Fibroblast of the aortic adventitia (primary cell): ENCODE measurements at places on chromosomes 12 and 14. TPM values are rescaled to one million over a fixed set of nuclear protein-coding genes. Genes with fewer than 3 reads are reported as not detected.

Gene CD27
- total RNA-seq: 0.18 TPM in 1 of 2 replicates, not detected in the other

GRCh38 chr12:119288576-119288975 is 46.0 kb upstream of the CCDC60 start:
- DNase-seq: no peak

GRCh38 chr12:11941606-11942337 is 129.0 kb upstream of the BCL2L14 start:
- DNase-seq: peak; percentile 93

DNA sequence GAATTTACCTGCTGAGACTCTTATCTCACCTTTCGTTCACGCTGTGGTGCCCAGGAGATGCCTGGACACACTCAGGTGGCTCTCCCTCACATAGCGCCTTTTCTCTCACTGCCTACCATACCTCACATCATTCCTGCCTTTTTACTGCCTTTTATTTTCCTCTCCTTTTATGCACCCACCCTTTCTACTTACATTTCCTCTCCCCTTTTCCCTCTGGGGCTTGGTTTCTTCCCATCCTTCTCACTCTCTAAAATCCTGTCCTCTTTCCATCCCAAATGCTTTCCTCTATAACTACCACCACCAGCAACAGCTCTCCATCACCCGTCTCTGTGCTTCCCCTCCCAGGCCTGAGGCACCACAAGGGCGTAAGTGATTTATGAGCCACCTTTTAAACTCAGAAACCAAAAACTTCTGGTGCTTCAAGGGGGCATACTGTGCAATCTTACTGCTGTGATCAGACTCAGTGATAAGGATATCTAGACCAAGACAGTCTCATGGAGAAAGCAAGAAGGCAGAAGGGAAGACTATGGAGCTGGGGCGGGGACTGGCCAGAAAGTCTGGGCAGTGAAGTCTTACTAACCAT is 32.7 kb upstream of the SMUG1 start:
- DNase-seq: no peak

DNA sequence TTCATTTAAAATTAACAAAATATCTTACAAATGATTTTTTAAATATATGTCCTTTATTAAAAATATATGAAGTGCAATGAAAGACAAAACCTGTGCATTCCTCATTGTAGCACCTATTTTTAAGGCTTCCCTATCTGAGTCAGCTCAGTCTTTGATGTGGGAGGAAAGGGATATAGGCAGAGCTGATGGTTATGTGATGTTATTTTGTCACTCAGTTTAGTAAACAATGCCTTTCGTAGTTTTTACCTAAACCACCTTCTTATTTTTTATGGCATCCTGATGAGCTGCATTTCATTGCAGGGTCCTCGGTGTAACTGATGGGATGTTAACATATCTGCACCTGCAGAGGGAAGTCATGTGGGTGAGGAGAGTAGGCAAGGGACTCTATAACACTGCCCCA is 58.9 kb upstream of the FRMD6 start:
- DNase-seq: no peak

GRCh38 chr14:80055667-80056496 is 155.4 kb downstream of the DIO2 start:
- peak; percentile 79 for DNase-seq

GRCh38 chr12:116471544-116471943 is 87.6 kb upstream of the MAP1LC3B2 start:
- no peak for DNase-seq

Gene TAS2R42
- not detected in 2 replicates for total RNA-seq

- no peak for DNase-seq
Observed at GRCh38 chr14:57383125-57383745, 7.2 kb upstream of the NAA30 start.

Gene WSCD2
- not detected in 2 replicates for total RNA-seq

DNA sequence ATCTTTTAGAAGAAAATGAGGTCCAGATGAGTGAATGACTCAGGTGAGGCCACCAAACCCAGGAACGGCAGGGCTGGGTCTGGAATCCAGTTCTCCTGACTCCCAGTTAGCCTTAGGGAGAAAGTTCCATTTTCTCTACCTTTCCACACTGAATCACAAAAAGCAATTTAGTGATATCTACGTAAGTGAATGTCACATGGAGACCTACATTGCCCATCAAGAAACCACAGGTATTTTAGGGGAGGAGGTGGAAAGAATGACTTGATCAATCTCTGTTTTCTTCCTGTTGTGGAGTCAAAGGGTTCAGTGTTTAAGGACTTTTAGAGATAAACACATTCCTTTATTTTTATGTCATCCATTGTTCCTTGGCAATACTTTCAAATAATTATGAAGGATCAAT is 106.9 kb upstream of the PTPRB start:
- DNase-seq: peak; percentile 15

DNA sequence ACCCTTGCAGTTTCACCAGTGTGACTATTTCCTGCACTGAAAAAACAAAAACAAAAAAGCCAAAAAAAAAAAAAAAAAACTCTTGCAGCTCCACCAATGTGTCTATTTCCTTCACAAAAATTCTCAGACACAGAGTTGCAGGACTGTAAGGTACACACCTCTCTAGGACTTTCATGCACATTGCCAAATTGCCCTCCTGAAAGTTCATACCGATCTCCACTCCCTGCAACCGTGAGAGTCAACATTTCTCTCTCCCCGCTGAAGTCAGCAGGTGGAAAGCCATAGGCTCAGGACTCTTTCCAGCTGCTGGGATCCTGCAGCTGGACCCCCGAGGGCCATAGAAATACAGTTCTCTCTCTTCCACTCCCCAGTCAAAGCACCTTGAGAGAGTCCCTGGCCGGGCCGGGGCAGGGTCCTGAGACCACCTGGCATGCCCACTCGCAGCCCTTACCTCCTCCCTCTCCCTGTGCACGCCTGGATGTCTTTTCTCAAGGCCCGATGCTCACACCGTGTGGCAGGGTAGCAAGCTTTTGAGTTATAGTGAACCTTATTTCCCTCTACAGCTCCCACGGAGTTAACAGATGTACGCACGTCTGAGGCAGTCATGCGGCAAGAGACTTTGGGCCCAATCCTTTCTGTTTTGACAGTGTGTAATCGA is 23.6 kb downstream of the MMAB start:
- DNase-seq: no peak

Gene LRTM2
- total RNA-seq: not detected in 2 replicates

DNA sequence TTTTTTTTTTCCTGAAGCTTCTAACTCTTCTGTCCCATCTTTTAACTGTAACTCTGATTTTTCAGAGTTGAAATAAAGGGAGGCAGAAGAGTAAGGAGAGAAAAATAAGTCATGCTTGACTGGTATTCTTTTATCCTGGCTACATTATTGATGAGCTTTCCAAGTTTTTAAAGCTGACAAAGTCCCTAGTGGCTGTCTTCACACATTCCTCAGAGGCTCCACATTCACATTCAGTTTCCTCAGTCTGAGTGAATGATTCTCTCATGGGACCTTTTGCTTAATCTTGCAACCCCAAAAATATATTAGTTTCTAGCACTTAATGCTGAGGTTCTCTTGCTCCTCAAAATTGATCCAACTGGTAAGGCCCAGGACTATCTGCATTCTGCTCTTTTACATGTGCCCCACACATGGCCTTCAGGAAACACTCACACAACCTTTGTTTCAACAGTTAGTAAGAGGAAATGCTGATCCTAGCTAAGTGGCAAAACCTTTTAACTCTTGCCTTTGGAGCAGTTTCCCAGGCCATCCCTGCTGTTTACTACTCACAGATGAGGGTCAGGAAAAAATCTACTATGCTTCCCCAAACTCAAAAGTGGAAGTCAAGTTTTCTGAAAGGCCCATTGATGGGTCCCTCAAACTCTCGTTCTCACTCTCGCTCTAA is 61.7 kb upstream of the SLC6A15 start:
- no peak for DNase-seq

DNA sequence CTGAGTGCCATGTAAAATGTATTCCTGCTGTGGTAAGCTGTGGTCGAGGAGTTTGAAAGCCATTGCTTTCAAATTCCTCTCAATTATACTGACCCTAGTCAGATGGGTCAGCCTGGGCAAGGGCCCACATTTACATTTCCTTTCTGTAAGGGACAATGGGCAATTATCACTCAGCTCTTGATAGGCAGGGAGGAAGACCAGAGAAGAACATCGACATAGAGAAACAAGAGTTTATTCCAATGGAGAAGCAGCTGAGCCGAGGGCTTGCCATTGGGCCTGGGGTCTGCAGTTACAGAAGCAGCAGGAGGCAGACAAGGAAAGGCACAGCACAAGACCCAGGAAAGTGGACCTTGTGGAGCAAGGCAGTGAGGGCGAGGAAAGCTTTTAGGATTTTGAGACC is 9.7 kb downstream of the NRIP2 start:
- no peak for DNase-seq

DNA sequence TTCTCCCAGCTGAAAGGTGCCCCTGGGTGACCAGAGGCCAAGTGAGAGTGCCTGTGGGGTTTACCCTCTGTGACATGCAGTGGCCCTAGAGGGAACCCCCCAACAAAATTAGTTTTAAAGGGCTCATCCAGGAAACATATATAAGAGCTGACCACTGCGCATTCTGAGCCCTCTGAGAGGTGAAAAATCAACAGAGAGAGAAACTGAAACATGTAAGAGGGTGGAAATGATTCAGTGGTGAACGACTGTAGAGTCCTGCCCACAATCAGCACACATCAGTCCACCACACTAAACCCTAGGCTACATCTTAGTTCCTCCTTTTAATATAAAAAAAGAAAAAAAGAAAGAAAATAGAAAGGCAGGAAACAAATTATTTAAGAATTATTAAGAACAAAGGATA is 21.0 kb upstream of the ACSM4 start:
- no peak for DNase-seq

DNA sequence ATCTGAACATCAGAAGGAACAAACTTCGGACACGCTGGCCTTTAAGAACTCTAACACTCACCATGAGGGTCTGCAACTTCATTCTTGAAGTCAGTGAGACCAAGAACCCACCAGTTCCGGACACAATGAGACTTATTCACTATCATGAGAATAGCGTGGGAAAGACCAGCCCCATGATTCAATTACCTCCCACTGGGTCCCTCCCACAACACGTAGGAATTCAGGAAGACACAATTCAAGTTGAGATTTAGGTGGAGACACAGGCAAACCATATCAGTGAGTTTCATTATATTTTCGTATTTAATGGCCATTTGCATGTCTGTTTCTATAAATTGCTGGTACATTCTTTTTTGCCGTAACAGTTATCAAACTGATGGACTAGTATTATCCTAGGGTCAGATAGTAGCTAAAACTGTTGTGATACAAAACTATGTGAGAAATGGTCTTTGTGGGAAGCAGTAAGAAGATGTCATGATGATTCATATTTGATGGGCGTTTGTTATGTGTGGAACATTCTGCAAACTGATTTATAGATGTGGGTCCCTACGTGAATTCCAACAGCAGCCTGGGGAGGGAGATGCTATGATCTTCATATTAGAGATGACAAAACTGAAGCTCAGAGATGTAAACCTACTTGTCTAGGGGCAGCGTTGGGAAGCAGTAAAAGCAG is 282.4 kb upstream of the TMEM132C start:
- DNase-seq: no peak

Gene NYNRIN
- total RNA-seq: 14.1 and 45.1 TPM in 2 replicates

DNA sequence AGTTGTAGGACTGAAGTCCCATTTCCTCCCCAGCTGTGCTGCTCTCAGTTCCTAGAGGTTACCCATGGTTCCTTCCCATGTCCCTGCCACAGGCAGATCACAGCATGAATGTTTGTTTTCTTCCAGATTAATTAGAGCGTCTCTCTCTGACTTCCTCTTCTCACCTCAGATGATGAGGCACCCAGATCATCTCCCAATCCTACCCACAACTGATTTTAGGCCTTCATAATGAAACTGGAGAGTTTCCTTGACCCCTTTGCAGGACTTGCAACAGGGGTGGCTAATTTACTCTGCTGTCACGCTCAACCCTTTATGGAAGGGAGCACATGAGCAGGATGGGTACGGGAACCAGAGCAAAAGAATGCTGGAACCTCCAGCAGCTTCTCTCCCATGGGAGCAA is 32.1 kb upstream of the TXNRD1 start:
- no peak for DNase-seq

- DNase-seq: peak; percentile 69
Observed at GRCh38 chr12:93943780-93944179, 204.6 kb upstream of the PLXNC1 start.

DNA sequence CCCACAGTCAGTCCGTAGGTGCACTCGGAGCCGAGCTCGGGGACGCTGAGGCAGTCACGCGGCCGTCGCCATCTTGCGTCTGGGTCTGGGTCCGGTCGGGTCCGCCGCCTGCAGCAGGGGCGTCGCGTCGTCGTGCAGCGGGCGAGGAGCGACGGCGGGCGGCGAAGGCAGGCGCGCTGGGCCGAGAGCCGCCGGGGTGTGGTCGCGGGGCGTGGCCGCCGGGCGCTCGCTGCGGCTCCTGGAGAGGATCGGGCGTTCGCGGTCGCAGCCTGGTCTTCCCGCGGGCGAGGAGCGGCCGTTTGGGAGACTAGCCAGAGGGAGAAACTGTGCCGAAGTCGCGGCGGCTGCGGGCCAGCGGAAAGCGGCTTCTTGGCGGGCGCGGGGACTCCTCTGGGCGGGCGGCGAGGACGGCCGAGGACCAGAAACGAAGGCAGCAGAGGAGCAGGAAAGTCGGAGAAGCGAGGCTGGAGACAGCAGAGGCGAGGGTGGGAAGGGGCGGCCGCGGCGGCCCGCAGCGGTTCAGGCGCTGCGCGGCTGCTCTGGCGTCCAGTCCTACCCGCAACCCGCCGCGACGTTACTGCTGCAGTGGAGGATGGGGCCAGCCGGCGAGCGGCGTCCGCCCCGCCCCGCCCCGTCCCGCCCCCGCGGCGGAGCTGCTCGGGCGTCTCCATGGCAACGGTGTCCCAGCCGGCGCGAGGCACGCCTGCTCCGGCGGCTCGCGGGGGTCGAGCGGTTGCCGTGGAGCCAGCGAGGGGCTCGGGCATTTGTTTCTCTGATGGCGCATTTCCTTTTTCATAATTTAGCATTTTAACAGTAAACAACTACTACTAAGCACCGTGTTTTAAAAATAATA is at the start of gene PNMA1:
Gene PNMA1, minus strand, starts transcription at position 582 of the 853 bp plus-strand sequence. CDS start 745 bp downstream, outside the sequence.
- peak; percentile 64 for DNase-seq

- no peak for DNase-seq
Observed at GRCh38 chr12:17841496-17841895, 248.5 kb downstream of the RERGL start.

Gene JAG2
- 0.63 and 3.1 TPM in 2 replicates for total RNA-seq

DNA sequence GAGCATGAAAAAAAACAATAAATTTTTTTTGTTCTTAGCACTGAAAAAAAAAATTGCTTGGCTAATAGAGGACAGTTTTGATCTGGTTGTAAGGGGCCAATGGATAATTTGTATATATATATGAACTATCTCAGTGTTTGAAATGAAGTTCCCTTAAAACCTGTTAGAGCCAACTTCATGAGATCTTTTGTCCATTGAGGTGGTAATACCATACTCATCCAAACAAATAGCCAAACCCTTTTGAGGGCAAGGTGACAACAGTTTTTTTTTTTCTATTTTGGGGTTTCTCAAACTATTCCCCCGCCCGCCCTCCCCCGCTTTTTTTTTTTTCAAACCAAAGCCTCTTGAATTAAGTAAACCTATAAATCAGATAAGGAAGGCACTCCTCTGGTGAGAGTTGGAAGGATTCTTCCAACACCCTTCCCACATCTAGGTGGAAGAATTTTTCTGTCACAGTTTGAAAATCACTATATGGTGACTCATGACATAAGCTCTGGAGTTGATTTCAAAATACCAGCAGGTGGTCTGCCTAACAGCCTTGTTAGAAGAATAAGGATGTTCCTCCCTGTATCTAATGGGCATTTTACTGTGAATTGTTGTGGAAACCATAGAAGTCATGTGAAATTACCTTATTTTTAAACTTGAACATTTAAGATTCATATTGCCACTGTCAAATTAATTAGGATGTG is 10.2 kb downstream of the ARHGAP5 start:
- peak; percentile 33 for DNase-seq

Gene RBMS2
- total RNA-seq: 7.1 and 19.2 TPM in 2 replicates
